ENCODE measurements at places on chromosomes 12 and 14.

DNA sequence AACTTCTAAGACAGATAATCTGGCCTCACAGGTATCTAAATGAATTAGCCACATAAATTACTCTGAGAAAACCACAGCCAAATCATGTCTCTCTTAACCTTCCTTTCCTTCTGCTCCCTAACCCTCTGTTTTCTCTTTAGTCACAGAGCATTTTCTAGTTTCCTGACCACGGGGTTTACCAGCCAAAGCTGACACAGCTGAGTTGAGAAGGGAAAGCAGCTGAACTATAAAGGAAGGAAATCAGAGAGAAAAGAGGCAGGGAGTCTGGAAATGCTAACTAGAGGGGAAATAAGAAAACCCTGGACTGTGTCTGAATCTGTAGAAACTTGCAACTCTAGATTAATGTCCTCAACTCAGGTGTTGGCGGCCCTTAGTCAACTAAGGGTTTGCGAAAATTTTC is 24.4 kb downstream of the ANKS1B start:
- DNase-seq = no peak

- DNase-seq = peak; percentile 80
Observed at GRCh38 chr12:87509237-87509820, 519.9 kb downstream of the C12orf50 start.

- DNase-seq = no peak
Observed at GRCh38 chr14:82159624-82160023, 626.0 kb upstream of the SEL1L start.

GRCh38 chr12:126780343-126780742 is 1486.6 kb upstream of the TMEM132C start:
- no peak for DNase-seq

DNA sequence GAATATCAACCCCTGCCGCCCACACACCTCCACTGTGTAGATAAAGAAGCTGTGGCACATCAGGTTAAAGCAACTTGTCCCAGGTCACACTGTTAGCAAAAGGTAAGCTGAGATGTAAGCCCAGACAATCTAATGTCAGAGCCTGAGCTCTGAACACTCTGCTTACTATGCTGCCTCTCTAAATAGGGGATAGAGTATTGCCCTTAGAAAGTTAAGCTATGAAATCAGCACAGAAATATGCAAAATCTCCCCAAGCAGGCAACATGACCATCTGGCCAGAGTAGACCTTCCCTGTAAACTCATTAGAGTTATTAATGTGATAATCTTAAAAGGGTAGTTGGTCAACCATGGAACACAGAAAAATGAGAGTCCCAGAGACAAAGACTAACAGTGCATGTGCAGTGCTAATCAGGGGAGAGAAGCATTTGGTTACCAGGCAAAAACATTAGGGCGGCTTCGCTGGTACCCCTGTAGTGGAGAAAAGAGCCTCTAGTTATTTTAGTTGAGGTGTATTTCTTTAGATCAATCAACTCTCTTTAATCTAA is 171.0 kb downstream of the BTG1 start:
- DNase-seq = no peak

GRCh38 chr14:60736494-60736893 is 1.9 kb downstream of the MNAT1 start:
- peak; percentile 88 for DNase-seq

DNA sequence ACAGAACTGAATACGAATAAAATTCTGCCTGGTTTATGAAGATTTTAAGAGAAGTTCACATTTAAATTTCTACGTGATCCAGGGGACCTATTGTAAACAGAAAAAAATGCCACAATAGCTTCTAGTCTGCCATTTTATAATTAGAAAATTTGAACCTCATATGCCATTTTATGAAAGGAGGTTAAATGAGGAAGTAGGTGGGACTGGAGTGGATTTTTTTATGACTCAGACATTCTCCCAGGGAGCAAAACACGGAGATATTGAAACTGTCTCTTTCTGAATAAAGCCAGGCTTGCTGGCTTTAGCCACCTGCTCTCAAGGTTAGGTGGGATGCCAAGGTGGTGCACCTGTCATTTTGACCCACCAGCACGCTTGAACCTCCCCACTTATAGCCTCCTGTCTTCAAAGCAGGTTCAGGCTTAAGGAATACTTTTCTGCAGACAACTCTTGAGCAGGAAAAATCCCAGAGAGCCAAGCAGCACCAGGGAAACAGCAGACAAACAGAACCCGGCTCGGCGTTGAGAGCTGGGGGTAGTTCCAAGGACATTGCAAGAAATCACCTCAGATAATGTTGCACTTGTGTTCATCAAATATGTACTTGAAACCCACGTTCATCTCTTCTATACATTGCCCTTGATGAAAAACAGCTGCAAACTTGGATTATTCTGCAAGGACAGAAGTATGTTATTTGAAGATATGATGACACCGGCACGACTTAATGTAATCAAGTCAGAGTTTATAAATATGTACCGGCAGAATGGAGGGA is 203.7 kb downstream of the PPM1H start:
- DNase-seq = peak; percentile 68

- DNase-seq = no peak
Observed at GRCh38 chr12:24770821-24771220, 178.1 kb downstream of the BCAT1 start.

- DNase-seq = no peak
Observed at GRCh38 chr14:91884664-91885063, 17.3 kb upstream of the TC2N start.

GRCh38 chr14:45096218-45096617 is 12.3 kb downstream of the PRPF39 start:
- DNase-seq = no peak

DNA sequence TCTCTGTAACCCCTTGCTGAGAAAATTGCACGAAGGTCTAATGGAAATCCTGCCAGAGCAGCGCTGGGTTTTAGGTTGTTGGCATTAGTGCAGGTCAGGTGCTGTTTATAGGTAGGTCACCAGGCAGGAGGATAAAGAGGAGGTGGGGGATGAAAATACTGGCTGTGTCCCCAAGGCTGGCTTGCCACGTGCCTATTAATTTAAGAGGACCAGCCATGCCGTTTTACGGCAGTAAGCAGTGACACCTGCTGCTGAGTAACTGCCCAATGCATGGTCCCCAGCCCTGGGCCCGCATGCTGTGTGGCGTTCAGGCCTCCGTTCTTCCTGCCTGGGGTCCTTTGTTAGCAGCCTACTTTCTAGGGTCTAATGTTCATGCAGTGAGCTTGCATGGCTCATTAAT is 67.2 kb downstream of the WDR20 start:
- no peak for DNase-seq

DNA sequence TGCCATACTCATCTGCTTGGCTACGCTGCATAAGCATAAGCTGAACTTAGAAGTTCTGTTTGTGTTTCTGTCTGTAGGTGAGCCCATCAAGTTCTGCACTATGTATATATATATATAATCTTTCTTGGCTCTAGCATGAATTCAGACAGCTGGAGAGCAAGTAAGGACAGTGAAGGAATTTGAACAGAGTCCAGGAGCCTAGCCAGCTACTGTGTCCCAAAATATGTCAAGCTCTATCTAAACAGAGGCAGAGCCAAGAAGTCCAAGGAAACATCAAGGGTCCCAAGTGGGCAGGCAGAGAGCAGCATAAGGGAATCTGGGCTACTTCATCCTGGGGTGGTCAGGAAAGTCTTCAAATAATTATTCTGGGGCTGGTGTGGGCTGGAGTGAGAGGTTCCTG is 118.5 kb upstream of the NPAS3 start:
- DNase-seq = no peak

DNA sequence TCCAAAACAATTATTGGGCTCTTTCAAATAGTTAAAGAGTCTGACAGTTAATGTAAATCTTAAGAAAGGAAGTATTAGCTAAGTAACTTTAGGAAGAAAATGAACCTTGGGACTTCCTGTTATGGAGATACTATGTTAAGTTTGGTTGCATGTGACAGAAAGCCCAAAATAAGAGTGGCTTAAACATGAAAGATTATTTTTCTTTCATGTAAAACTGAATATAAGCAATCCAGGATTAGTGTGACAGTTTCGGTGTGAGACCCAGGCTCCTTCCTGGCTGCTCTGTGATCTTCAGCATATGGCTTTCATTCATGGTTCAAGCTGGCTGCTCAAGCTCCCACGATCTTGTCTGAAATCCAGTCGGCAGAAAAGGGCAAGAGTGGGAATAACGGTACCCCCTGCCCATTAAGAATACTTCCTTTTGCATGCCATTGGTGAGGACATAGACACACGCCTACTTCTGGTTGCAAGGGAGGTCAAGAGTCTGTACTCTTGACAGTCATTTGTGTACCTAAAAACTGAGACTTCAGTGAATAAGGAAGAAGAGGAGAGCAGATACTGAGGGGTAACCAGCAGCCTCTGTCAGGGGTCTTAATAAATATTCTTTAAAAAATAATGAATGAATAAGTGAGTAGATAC is 2.2 kb upstream of the RPAP3 start:
- DNase-seq = no peak

DNA sequence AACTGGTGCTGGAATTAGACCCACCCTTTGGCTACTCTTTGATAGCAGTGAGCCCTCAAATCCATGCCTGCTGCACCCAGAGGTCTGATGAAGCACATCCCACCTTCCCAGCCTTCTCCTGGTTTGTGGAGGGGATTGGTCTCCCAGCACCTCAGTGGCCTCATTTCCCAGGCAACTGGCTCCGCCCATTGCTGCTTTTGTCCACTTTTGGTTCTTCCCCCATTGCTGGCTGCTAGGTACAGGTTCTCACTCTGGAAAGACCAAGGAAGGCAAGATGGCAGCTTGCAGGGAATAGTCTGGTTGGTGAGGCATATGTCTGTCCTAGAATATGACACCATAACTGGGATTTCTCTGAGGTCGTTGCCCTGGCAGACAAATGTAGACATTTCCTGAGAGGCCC is 10.2 kb upstream of the KRT5 start:
- DNase-seq = no peak

DNA sequence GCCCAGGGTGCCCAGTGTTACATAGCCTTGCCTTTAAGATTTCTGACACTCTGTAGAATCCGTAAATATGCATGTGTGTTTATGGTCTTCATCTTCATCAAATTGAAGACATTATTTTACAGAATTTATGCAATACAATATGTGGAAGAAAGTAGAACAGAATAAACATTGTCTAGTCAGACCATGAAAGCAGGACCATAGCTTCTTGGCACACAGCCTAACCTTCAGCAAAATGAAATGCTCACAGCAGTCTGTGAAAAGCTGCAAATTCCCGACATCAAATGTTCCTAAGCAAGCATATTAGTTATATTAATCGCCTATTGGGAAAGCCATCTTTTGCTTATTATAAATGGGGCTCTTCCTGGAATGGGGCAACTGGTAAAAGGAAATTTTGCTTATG is 111.3 kb upstream of the GARIN2 start:
- DNase-seq = no peak

DNA sequence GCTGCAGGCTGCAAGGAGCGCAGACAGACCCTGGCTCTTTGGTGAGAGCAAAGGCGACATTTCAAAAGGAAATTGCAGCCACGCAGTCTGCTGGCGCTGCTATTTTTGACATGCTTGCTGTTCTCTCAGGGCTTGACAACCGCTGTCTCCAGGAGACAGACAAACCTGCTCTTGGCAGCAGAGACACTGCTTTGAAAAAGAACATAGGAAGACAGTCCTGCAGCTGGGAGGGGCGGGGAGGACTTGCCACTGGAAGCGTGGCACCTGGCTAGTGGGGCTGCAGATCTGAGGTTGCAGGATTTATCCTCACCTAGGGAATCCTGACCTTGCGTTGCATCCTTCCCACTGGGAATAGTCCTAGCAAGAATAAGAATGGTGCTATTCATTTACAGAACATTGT is 91.8 kb upstream of the KCNA1 start:
- no peak for DNase-seq

GRCh38 chr14:77281852-77282410 is 10.9 kb upstream of the NGB start:
- DNase-seq = no peak

DNA sequence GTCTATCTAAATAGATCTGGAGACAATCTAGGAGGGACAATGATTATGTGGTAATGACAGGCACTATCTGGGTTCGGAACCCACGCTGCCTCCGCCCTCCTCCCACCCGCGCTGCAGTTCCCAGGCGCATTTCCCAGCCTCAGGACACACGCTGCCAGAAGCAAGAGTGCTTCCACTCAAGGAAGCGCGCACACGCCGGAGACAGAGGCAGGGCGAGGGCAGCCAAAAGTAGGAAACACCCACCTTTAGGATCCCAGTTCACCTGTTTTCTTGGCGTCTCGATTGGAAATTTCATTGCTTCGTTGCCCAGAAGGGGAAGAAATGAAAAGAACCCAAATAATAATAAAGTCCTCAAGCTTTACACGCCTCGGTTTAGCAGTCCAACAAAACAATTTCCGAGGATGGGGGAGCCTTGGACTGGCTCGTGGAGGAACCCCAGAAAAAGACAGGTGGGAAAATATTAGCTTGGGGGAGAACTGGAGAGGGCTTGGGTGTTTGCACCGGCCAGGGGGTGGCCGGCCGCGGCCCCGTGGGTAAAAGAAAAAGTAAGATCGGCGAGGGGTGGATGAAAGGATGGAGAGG is 474 bp downstream of the KCNK10 start:
- DNase-seq = no peak

- DNase-seq = peak; percentile 73
Observed at GRCh38 chr14:104639885-104640548, 35.4 kb upstream of the TMEM179 start.

DNA sequence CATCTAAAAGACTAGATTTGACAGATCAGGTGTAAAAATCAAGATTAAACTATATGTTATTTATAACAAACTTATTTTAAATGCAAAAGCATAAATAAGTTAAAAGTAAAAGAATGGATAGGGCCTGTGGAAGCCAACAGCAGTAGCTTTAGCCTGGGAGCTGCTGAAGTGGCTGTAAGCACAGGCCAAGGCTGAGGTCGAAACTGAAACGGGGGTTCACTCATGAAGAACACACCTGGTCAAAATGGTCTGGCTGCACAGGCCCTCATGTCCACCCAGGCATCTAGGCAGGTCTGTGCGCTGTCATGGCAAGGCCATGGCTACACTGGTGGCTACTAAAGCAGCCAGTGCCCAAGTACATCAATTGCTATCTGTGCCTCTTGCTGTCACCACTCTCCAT is 23.1 kb downstream of the CATSPERB start:
- DNase-seq = no peak

GRCh38 chr14:36996133-36996856 is 176.1 kb downstream of the SLC25A21 start:
- peak; percentile 67 for DNase-seq

- peak; percentile 93 for DNase-seq
Observed at GRCh38 chr12:49088150-49088931, 6.3 kb downstream of the DHH start.

GRCh38 chr12:116476227-116476822 is 82.9 kb upstream of the MAP1LC3B2 start:
- DNase-seq = no peak

- DNase-seq = no peak
Observed at GRCh38 chr14:55285048-55285652, 13.9 kb downstream of the FBXO34 start.

DNA sequence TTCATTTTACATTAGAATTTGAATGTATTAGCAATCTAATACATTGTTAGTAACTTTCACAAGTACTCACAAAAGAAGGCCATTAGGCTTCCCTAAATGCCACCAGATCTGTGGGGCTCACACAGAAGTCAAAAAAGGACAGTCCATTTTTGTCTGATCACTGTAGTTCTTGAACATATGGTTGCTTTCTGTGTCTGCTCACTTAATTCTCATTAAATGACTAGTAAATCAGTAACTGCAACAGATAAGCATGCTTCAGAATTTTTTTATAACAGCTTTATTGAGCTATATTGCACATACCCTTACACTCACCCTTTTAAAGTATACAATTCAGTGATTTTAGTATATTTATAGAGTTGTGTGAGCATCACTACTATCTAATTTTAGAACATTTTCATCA is 71.4 kb downstream of the DENND5B start:
- peak; percentile 34 for DNase-seq
